ENCODE measurements at places on chromosomes 5 and 9.

DNA sequence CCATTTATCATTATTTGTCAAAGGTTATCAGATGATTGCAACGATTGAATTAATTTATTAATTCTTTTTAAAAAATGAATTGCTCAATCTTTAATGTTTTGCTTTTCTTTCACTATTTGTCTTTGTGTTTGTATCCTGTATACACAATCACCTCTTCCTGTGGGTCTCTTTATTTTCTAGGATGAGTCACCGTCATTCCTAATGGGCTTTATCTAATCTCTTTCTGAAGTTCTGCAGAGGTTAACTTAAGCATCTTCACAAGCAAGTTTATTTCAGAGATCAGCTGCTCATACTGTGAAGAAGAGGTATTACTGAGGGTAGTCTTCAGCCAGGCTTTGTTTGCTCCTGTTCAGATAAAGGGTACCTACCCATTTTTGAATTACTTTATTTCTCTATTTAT, 323.9 kb downstream of the NNT start:
- no peak for DNase-seq

GRCh38 chr9:121566481-121567465, 67.1 kb upstream of the GGTA1 start:
- DNase-seq: no peak

DNA sequence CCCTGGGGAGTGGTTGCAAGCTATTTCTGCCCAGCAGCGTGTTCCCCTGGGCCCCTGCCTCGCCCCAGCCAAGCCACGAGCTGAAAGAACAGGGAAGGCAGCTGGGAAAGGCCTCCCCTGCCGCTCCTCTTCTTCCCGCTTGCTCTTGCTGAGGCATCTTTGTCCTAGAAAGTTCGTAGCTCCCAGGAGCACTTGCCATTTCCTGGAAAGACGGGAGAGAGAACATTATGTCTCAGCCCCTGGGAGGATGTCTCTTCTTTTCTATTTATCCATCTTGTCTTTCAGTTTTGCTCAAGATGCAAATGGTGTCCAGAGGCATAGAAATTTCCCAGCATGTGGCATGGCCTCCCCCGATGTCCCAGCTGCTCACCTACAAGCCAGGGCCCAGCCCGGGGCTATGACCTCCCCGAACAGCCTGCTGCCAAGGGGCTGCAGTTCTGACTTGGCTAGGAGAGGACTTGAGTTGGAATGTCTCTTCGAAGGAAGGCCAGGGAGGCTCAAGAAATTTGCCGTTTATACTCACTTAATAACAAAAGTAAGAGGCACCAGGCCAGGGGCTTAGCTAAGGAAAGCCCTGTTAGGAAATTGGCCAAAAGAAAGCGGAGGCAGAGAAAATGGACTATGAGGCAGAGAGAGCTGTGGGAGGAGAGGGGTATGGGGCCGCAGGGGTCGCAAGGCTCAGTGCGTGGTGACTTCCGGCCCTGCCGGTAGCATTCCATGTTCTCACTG, 87.3 kb downstream of the LIFR start:
- DNase-seq: no peak

GRCh38 chr9:127507751-127508648, 56.7 kb downstream of the LRSAM1 start:
- no peak for DNase-seq

DNA sequence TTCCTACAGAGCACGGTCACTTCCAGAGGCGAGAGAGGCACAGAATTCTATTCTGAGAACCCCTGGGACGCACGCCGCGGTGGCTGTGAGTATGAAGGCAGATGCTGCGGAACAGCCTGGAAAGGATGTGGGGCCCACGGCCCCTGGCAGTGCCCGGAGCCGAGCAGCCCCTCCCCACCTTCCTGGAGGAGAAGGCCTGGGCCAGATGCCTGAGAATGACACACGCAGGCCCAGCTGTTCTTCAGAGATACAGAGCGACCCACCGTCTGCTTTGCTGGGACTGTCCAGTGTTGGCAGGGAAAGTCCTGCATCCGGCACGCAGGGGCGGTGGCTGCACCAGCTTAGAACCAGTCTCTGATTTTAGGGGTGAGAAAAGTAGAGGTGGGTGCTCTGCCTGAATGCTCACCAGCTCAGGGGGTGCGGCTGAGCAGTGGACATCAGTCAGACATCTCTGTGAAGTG, 116.7 kb upstream of the LPCAT1 start:
- DNase-seq: peak; percentile 44

- DNase-seq: no peak
These were observed 725.3 kb upstream of the PTPRD start for GRCh38 chr9:11338130-11338529.

Data from activated effector memory CD4-positive, alpha-beta T cell treated with anti-CD3 and anti-CD28 coated beads, Interleukin-2, amount 50 U/mL, for 16 hours (primary cell).